Pericardium fibroblast (primary cell): ENCODE measurements at places on chromosomes 3 and 15. TPM values are rescaled to one million over a fixed set of nuclear protein-coding genes. Genes with fewer than 3 reads are reported as not detected.

Gene PPARG
- total RNA-seq: 16.6 and 44.0 TPM in 2 replicates

Gene SYNPR
- total RNA-seq: not detected in 2 replicates

Gene CCDC54
- total RNA-seq: not detected in 2 replicates

Gene GAP43
- total RNA-seq: under 0.01 TPM in 1 of 2 replicates, not detected in the other

Gene CPNE9
- not detected in 2 replicates for total RNA-seq

Gene A4GNT
- total RNA-seq: not detected in 2 replicates

Gene ADGRG7
- total RNA-seq: not detected in 2 replicates

Gene TGM4
- total RNA-seq: 0.17 TPM in 1 of 2 replicates, not detected in the other

Gene SPINT1
- 0.09 and 0.58 TPM in 2 replicates for total RNA-seq

Gene CSPG4
- total RNA-seq: 8.2 and 17.9 TPM in 2 replicates

Gene GNAT1
- total RNA-seq: not detected in 2 replicates

Gene AEN
- total RNA-seq: 17.9 and 18.5 TPM in 2 replicates

Gene TP63
- total RNA-seq: not detected in 2 replicates

Gene ZNF502
- 4.1 and 4.6 TPM in 2 replicates for total RNA-seq

Gene CA12
- 4.3 and 26.5 TPM in 2 replicates for total RNA-seq

Gene RSL24D1
- 65.3 and 88.5 TPM in 2 replicates for total RNA-seq

Gene STARD5
- 6.0 and 30.1 TPM in 2 replicates for total RNA-seq

Gene WDR93
- total RNA-seq: not detected in 2 replicates

Gene SLC35A5
- 22.6 and 25.3 TPM in 2 replicates for total RNA-seq

Gene TF
- total RNA-seq: 1.4 and 1.9 TPM in 2 replicates

Gene GOLGA6L26
- total RNA-seq: not detected in 2 replicates

Gene FHIT
- total RNA-seq: 1.5 and 6.2 TPM in 2 replicates

Gene ARRDC4
- total RNA-seq: 15.9 and 30.5 TPM in 2 replicates

Gene P3H2
- 6.5 and 7.6 TPM in 2 replicates for total RNA-seq

Gene CCDC9B
- 0.09 and 1.6 TPM in 2 replicates for total RNA-seq

Gene GREM1
- total RNA-seq: 3.6 and 15.3 TPM in 2 replicates

Gene CLRN1
- not detected in 2 replicates for total RNA-seq

Gene IL17RB
- not detected in 2 replicates for total RNA-seq

Gene CYP1A1
- 0.23 TPM in 1 of 2 replicates, not detected in the other for total RNA-seq

Gene CAND2
- total RNA-seq: 2.3 and 6.0 TPM in 2 replicates

Gene ARHGAP31
- 10.9 and 11.6 TPM in 2 replicates for total RNA-seq

Gene TERC
- total RNA-seq: 147 TPM in 2 replicates

Gene FOXL2NB
- not detected in 2 replicates for total RNA-seq

Gene SNX1
- total RNA-seq: 30.1 and 34.8 TPM in 2 replicates

Gene FBXL2
- 6.7 and 13.1 TPM in 2 replicates for total RNA-seq

Gene ACAD11
- total RNA-seq: 14.9 and 19.0 TPM in 2 replicates

Gene LCTL
- total RNA-seq: 0.23 TPM in 1 of 2 replicates, not detected in the other

Gene NPAP1
- total RNA-seq: not detected in 2 replicates

Gene DOCK3
- under 0.01 and 0.12 TPM in 2 replicates for total RNA-seq

Gene FILIP1L
- 25.1 and 28.5 TPM in 2 replicates for total RNA-seq

Gene SKOR1
- under 0.01 and 0.17 TPM in 2 replicates for total RNA-seq

Gene CFAP100
- not detected in 2 replicates for total RNA-seq
